ENCODE measurements at places on chromosomes 1 and 21. TPM values are rescaled to one million over a fixed set of nuclear protein-coding genes. Genes with fewer than 3 reads are reported as not detected.

The OR4F16 gene
- total RNA-seq, result not detected

The APOBEC4 gene
- not detected for total RNA-seq

The DDR2 gene
- total RNA-seq, result 2.1 TPM

The FAM151A gene
- not detected for total RNA-seq

The SPOCD1 gene
- 1.8 TPM for total RNA-seq

Measured in H1 (cell line).